ENCODE measurements at places on chromosomes 7 and 10.

- DNase-seq = no peak
Observed at GRCh38 chr7:42494736-42495135, 257.7 kb upstream of the GLI3 start.

DNA sequence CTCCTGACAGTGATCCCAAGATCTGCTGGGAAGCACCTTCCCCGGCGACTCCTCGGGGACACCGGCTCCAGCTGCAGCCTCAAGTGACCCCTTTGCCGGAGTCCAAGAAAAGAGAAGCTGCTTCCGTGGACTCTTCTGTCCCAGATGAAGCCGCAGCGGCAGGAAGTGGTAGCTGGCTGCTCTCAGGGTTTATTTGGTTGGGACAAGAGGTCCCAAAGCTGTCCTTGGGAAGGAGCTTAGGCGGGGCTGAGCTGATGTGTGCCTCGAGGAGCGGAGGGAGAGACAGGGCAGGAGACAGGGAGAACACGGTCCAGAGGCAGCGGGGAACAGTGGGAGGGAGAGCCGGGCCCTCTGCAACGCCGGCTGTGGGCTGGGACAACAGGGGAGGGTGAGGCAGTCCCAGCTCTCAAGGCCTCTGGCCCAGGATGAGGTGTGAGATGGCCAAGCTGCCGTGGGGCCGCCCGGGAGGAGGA, 13.1 kb upstream of the FAM20C start:
- DNase-seq = no peak

GRCh38 chr10:59967079-59967478, 60.7 kb upstream of the CCDC6 start:
- no peak for DNase-seq

DNA sequence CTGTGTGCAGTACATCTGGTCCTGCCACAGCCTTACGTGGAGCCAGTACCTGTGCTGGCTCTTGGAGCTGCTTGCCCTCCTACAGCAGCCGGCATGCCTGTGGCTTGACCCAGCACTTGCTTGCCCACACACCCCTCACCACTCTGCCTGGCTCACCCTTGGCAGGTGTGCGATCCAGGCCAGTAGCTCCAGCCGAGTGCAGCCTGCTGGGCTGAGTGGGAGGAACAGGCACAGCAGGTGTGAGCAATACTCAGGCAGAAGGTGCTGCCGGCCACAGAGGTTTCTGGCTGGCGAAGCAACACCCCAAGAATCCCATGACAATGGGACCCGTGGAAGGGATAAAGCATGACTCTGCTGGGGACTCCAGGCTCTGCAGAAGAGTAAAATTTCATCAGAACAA, 173.5 kb upstream of the ADCY1 start:
- DNase-seq = no peak

GRCh38 chr7:132333301-132333700, 243.0 kb downstream of the PLXNA4 start:
- DNase-seq = no peak

GRCh38 chr10:22317076-22317370, 835 bp downstream of the COMMD3 start:
- DNase-seq = no peak

All from GM18507 (cell line).